ENCODE measurements at places on chromosomes 6 and 20.

- DNase-seq, result no peak
Measured at GRCh38 chr6:25318589-25318988, 39.4 kb downstream of the CARMIL1 start.

- DNase-seq, result peak; percentile 74
Measured at GRCh38 chr20:54199721-54200176, 8.1 kb upstream of the PFDN4 start.

- DNase-seq, result no peak
Measured at GRCh38 chr20:50541606-50542041, 31.4 kb downstream of the PTPN1 start.

- peak; percentile 85 for DNase-seq
Measured at GRCh38 chr6:16770701-16771569, 9.7 kb upstream of the ATXN1 start.

DNA sequence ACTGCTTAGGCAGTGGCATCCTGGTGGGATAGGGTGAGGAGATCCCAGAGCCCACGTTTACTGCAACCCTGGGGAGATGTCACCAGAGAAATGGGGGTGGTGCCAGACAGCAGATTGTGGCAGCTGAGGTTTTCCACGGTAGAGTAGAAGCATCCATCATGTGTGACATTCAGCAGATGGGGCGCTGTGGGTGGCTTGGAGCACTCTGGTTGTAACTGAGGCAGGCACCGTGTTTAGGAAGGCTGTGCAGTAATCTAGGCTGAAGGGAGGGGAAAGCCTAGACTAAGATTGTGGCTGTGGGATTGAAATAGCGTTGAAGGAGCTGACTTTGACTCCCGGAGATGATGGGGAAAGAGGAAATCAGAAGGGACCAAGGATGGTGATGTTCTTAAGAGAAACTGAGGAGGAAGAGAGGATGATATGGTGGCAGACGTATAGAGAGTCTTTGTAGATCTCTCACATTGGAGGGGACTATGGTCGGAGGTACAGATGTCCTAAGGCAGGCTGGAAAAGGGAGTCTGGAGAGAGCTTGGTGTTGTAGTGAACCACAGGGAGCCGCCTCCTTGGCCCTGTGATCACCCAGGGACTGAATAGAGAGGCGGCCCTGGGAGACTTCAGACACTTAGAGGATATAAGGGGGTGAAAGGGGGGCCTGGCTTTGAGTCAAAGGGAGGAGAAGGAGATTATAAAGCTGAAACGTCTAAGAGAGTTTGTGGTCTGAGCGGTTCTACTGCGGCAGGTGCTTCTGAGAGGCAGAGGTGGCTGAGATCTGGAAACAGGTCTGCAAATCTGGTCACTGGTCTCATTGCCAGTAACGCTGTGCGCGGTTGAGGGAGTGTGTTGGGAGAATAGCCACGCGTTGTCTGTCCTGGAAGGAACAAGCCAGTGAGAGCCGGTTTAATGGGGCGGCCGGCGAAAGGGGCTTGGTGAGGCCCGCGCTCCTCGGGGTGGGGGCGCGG is 792 bp upstream of the MICA start:
- peak; percentile 56 for DNase-seq

GRCh38 chr6:55399351-55399750 is 72.1 kb downstream of the GFRAL start:
- DNase-seq, result no peak

DNA sequence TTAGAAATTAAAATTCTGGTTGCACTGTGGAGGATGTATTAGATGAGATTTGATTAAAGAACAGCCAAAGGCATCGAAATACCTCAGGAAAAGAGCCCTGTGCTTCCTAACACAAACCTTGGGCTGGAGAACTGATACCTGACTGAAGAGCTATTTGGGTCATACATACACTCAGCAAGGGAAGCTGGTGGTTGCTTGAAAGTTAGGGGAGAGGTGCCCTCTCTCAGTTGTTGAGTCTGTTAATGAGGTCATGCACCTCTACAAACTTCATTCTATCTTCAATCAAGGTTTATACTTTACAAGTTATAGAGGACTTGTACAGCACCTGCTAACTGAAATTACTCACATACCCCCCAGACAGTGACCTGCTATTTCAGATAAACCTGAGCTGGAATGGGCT is 25.5 kb downstream of the FAM184A start:
- DNase-seq, result peak; percentile 40

GRCh38 chr20:37311710-37312355 is 22.4 kb downstream of the MANBAL start:
- DNase-seq, result no peak

GRCh38 chr6:152441902-152442301 is 195.3 kb downstream of the SYNE1 start:
- no peak for DNase-seq

GRCh38 chr20:11331096-11331495 is 586.6 kb upstream of the BTBD3 start:
- DNase-seq, result no peak

DNA sequence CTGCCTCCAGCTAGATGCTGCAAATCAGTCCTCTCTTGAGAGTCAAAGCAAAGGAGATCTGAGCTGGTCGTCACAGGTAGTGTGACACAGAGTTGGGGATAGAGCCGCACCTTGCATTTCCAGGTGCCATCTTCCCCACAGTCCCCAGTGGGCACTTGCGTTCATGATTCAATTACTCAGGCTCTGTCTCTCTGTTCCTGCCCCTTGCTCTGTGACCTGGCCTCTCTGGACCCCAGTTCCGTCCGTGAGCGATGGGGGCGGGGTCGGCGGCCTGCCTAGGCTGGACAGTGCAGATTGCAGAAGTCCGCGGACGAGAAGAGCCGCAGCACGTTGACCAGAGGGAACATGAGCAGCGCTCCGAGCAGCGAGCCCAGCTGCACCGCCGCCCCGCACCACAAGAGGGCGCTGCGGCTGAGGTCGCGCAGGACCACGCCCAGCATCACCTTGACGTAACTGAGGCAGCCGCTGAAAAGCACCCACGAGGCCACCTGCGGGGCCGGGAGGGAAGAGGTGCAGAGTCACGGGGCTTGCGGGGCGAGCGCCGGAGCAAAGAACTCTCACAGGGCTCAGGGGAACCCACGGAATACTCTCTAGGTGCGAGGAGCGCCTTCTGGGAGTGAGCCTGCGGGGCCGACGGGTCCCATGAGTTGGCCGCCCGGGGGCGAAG is 7.4 kb downstream of the SLC52A3 start:
- DNase-seq, result peak; percentile 67

- DNase-seq, result peak; percentile 25
Measured at GRCh38 chr6:158323561-158323958, 11.3 kb downstream of the TULP4 start.

- DNase-seq, result no peak
Measured at GRCh38 chr6:3318821-3319540, 60.2 kb downstream of the PSMG4 start.

DNA sequence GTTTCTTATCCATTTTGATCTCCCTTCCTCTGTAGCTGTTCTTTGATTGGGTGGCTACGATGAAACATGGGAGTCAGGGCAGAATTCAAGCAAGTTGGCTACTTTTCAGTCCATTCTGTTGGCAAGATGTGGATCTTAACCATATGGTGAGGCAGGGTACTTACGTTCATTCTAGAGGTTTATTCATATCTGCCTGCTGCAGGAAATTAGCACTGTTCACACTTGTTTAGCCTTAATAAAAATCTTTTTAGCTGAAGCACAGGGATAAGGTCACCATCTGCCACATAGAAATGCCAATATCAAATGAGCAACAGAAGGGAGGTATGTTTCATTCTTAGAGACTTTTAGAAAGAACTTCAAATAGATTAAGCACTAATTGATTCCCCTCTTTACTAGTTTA is 83.9 kb downstream of the GRIK2 start:
- no peak for DNase-seq

DNA sequence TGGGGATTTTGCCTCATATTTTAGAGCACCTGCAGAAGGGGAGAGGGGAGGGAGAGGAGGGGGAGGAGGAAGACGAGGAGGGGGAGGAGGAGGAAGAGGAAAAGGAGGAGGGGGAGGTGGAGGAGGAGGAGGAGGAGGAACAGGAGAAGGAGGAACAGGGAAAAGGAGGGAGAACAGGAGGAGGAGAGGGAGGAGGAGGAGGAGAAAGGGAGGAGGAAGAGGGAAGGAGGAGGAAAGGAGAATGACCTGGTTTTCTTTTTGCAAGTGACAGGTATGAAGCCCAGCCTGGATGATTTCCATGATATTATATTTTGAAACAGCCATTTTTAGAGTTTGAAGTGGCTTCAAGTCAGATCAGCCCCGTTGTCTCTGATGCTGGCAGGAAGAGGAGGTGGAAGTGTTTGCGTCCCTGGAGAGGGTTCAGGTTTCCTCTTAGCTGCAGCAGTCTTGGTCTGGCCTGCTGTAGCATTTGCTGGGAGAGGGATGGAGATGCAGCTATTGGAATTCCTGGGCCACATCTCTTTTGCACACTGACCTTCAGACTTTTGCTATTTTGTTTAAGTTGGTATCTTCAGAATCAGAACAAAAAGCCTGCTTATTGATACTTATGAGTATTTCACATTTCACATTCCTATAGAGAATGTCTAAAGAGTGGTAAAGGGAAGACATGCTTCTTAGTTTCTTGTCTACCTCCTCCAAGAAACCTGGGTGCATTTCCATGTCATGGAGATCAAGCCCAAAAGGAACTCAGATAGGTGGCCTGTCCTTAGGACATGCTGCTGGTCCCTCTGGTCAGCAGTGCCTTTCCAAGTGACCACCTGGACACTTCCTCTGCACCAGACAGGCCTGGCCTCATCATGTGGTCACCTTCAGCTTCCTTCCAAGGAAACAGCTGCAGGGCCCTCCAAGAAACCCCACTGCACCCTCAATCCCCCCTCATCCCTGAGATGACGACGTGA is 54.3 kb upstream of the IYD start:
- DNase-seq, result no peak

DNA sequence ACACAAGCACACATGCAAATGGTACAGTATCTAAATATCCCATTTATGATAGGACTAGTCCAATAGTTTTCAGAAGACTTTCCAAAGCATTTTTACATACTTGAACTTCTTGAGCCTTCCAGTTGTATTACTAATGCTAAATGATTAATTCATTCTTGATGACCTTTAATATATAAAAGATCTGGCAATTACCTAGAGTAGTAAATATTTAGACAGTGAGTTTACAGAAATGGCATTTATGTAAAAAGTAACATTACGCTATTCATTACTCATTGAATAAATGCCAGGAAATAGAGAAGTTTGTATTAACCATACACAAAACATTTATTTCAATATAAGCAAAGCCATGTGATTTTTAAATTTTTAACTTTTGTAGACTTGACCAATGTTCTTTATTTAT is 158.8 kb downstream of the DST start:
- DNase-seq, result no peak

- no peak for DNase-seq
Measured at GRCh38 chr6:125781314-125781868, 9.4 kb upstream of the NCOA7 start.

GRCh38 chr6:2215342-2215741 is 30.1 kb downstream of the GMDS start:
- no peak for DNase-seq
